ENCODE measurements at places on chromosomes 16 and 17. TPM values are rescaled to one million over a fixed set of nuclear protein-coding genes. Genes with fewer than 3 reads are reported as not detected.

The NPIPA2 gene
- 6.5 TPM for total RNA-seq

The NPW gene
- total RNA-seq: 7.0 TPM

DNA sequence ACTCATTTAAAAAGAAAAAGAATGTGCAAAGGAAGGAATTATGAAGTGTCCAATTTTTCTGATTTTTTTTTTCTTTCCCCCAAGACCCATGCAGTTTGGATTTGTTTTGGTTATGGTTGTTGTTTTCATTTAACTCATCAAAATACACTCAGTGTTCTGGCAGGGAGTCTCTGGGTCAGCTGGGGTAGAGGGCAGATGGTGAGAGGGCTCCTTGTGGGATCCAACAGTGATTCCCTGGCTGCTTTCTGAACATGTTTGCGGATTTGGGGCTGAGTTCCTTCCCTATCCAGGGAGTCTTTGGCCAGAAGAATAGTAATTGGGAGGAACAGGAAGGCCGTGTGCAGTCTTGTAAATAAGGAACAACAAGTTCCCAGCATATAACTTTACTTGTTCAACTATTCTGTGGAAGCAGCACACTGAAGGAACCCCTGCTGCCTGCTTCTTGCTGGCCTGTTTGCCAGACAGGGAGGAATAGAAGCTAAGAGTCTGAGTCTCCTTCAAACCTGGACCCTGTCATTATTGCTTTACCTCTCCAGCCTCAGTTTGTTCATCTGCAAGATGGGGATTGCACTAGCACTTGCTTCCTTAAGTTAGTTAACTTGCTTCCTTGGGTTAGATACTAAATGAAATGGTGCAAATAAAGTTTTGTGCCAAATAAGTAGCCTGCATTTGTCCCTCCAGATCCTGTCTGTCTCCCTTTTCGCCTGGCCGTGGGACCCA lies 32.1 kb downstream of the C17orf67 start:
- no peak for DNase-seq

DNA sequence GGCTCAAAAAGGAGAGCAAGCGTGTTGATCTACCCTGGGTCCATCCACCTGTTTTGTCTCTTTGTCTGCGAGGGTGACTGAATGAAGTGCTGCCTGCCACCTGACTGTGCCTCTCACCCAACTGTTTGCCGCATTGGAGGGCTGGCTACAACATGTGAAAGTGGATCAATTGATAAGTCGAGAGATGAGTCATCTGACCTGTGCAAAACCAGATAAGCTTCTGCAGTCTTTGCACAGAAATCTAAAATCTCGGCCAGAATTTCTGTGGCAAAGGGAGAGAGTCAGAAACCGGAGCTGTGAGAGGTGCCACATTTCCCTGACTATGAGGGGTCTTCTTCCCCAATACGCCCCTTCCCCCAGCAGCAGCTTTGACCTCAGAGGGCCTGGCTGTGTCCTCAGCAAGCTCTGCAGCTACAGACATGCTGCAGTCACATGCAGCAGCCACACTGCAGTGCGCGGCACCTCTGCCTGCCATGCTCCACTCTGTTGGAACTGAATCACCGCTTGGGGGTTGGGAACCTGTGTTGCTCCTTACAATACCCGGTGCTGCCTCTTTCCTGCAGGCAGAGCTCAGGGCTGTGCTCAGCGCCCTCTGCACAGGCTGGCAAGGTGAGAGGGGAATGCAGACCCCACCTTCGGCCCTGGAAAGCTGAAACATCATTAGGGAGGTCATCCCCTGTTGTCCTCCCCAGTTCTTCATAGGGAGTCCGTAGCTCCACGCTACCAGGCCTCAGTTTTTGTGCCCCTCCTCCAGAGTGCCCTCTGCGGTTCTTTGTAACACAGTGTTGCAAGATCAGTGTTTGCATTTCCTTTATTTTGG lies 16.2 kb upstream of the HAS3 start:
- DNase-seq: no peak

DNA sequence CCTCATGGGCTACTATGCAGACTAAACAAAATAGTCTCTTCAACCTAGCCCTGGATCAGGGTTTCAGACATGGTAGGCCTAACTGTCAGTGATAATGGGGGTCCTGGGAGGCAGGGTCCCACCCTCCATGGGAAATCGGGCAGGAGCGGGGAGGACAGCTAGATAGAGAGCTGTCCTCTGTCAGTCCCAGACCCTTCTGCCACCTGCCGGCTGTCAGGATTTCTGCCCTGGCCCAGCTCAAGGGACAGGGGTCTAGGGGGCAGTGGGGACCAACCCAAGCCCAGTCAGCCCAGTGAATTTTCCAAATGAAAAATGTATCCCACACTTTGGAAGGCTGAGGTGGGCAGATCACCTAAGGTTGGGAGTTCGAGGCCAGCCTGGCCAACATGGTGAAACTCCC lies 5.3 kb downstream of the CA7 start:
- DNase-seq: no peak

The HSD17B1 gene
- 0.83 TPM for total RNA-seq

DNA sequence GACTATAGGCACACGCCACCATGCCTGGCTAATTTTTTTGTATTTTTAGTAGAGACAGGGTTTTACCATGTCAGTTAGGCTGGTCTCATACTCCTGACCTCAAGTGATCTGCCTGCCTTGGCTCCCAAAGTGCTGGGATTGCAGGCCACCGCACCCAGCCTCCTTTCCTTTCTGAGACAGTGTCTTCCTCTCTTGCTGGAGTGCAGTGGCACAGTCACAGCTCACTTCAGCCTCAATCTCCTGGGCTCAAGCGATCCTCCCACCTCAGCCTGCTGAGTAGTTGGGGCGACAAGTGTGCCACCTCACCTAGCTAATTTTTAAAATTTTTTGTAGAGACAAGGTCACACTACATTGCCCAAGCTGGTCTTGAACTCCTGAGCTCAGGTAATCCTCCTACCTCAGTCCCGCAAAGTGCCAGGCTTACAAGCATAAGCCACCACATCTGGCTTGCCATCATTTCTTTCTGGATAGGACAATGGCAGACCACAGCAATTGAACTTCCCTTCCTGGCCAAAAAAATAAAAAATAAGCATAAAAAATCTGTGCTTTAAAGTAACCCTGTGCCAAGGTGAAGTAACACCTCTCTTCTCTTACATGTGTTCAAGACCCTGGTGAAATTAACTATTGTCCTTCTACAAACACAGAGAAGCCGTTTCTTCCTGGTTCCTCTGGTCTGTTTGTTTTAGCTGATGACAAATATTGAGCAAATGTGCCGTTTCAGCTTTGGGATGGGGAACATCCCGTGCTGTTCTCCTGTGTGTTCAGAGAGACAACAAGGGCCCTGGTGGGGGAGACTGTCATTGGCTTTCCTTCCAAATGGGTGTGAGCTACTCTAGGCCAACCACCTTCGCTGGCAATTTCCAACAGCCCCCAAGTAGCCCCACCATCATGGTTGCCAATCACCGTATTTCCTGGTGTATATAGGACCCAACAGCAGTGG lies 60.2 kb downstream of the EMP2 start:
- DNase-seq: no peak

DNA sequence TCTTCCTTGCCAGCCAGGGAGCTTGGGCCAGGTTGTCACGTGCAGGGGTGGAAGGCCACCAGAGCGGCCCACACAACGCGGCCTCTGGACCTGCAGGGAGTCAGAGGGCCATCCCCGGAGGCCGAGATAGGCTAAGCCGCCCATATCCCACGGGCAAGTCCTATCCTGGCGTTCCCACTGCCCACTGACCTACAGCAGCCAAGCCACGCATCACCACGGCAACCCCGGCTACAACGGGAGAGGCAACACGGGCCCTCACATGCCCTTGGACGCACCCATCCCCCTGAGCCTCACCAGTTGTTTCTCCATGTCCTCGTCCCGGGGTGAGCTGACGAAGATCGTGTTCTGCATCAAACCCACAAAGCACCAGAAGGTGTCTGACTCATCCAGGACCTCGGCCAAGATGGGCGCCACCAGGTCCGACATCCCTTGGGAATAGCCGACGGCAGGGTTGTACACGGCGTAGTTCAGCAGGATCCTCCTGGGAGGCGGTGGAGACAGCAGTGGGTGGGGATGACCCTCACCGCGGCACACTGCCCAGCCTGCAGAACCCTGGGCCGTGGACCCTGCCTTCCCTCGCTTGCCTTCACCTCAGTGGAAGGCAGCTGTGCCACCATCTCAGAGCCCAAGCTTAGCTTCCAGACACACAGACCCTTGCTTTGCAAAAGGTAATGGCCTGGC lies 88.2 kb downstream of the TBC1D16 start:
- DNase-seq: no peak

DNA sequence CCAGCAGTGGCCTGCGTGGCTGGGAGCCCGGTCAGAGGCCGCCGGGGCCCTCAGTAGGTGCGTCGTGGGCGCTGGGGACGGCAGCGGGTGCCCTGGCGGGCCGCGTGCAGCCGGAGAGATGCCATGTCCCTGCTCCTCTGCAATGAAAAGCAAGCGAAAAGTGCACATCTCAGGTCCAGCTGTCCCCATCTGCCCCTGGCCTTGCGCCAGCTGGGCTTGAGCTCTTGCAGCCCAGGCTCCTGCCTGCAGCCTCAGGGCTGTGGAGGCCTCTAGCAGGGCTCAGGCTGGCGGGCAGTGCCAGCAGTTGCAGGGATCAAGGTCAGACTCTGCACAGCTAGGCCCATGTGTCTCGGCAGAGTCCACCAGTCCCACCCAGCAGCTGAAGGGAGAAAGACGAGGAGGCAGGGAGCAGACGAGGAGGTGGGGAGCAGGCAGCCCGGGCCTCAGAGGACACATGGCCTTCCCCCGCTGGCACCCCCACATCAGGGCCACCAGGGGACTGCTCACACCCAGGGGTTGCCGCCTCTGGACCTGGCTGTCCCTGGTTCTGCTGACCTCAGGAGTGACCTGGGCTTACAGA lies 11.2 kb downstream of the SLC16A3 start:
- no peak for DNase-seq

GRCh38 chr17:8753976-8754440 lies 4.3 kb downstream of the SPDYE4 start:
- DNase-seq: no peak

The METTL26 gene
- 146 TPM for total RNA-seq

The GJD3 gene
- total RNA-seq: 0.23 TPM

The ANKRD40 gene
- total RNA-seq: 49.8 TPM

- peak; percentile 97 for DNase-seq
Measured at GRCh38 chr16:2003827-2004641, 5.6 kb downstream of the ZNF598 start.

DNA sequence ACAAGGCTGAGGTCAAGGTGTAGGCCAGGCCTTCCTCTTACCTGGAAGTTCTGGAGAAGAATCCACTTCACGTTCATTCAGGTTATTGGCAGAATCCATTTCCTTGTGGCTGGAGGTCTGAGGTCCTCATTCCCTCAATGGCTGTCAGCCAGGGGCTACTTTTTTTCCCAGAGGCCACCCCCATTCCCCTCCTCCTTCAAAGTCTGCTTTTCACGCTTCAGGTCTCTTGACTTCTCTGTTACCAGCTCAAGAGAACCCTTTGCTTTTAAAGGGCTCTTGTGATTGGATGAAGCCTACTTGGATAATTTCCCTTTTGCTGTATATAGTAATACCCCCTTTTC lies 55.1 kb upstream of the LGALS9 start:
- no peak for DNase-seq

DNA sequence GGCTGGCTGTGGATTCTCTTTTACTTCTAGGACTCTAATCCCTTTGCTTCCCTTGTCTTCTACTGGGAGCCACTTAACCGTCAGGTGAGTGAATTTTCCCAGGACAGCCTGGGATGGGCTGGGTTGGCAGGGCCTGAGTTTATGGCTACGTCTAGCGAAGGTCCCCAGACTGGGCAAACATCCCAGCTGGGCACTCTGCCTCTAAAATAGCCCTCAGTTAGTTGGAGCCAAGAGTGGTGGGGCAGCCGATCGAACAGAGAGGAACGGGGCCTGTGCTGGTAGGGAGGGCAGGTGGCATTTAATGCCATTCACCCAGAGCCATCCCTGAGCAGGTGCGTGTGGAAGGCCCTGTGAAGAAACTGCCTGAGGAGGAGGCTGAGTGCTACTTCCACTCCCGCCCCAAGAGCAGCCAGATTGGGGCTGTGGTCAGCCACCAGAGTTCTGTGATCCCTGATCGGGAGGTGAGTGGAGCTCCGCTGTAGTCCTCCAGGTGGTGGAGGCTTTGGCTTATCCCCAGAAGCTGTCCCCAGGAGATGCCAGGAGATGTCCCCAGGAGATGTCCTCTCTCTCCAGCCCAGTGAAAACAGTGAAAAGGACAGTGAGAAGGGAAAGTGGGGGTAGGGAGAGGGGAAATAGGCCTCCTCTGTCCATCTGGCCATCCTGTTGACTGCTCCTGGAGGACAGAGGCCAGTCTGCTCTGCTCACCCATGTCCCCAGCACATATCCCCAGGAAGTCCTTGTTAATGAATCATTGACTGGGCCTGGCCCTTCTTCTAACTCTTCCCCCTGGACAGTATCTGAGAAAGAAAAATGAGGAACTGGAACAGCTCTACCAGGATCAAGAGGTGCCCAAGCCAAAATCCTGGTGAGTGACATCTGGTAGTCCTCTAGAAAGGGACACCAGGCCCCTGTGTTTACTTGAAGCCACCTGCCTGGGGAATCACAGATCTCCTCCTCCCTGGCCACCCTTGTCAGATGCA lies 4.4 kb downstream of the PNPO start:
- no peak for DNase-seq

DNA sequence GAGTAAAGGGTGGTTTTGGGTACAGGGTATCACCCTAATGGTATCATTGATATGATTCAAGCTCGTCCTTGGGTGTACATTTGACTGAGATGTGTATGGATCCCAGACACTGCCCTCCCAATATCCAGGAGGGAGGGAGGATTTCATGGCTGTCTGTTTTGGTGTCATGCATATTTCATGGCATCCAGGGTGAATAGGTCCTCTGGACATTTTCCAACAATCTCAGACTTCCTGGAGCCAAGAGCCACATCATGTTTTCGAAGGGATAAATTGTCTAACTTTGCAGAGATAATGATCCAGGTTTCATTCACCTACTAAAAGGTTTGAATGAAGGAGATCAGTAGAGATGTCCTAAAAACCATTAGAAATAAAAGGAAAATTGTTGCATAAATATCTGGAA lies 431.9 kb downstream of the SHISA9 start:
- no peak for DNase-seq

The CDH5 gene
- total RNA-seq: not detected

GRCh38 chr17:81846743-81847689 lies 12.2 kb upstream of the PPP1R27 start:
- no peak for DNase-seq

The ZNF205 gene
- 0.47 TPM for total RNA-seq

The ADAD2 gene
- total RNA-seq: not detected
